ENCODE measurements at places on chromosomes 13 and 19.

- ATAC-seq: no peak
Measured at GRCh38 chr13:61916483-61916882, 500.8 kb upstream of the PCDH20 start.

GRCh38 chr19:18274219-18274780 is at the start of gene IQCN:
Gene IQCN (minus strand): TSS chr19:18274452. CDS start chr19:18269478, 4,974 bp downstream.
- no peak for ATAC-seq

GRCh38 chr13:44074611-44075010 is 194.9 kb downstream of the LACC1 start:
- no peak for ATAC-seq

DNA sequence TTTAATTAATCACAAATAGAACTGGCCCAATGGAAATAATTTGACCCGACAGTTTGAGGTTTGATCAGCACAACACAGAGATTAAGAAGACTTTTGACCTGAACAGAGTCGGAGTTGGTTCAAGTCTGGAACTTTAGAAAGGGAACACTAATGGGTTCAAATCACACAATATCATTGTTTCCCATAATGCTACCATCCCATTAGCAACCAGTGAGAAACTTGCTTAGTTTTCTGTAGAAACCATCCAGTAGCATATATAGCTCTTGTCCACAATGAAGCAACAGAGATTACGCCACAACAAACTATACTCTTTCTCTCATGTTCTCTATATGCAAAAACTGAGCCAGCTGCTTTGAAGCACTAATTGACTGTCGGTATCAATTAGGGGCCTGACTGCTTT is 376.9 kb upstream of the SPRY2 start:
- no peak for ATAC-seq

- peak; percentile 80 for ATAC-seq
Measured at GRCh38 chr19:7705387-7706187, 3.7 kb upstream of the FCER2 start.

- no peak for ATAC-seq
Measured at GRCh38 chr19:44303320-44303719, 1.5 kb downstream of the ZNF235 start.

DNA sequence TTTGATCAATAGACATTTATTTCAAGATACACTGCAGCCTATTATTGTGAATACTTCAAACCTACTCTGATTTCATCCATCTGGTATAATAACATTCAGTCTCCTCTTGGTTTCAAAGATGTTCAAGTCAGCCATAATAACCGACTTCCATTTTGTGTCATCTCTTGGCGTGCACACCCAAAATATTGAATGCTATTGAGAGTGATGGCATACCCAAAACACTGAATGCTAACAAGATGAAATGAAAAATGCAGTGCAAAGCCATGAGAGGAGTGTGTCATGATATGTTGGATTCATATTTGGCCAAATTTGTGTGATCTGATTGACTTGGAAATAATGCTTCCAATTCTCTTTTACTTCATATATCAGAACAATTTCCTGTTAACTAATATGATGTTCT is 181.2 kb upstream of the PCDH17 start:
- no peak for ATAC-seq

GRCh38 chr13:79896851-79897250 is 415.9 kb downstream of the NDFIP2 start:
- no peak for ATAC-seq

- no peak for ATAC-seq
Measured at GRCh38 chr19:6058518-6059201, 51.6 kb downstream of the RFX2 start.

DNA sequence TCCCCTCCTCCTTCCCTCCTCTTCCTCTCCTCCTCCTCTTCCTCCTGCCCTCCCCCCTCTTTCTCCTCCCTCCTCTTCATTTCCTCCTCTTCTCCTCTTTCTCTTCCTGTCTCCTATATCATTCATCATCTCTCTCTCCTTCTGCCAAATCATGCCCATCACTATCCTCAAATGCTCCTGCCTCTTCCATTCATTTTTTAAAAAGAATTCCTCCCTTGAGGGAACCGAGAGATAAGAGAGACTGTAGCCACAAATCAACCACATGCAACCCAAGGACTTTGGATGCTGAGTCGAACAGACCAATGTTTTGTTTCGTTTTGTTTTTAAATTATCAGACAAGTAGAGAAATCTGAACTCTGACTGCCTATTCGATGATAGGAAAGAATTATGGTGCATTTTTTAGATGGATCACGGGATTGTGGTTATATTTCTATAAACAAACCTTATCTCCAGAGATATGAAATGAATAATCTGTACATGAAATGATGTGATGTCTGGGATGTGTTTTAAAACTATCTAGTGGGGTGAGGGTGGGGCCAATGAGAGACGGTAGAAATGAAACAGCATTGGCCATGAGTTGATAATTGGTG is 9.5 kb upstream of the ZNF541 start:
- ATAC-seq: no peak

DNA sequence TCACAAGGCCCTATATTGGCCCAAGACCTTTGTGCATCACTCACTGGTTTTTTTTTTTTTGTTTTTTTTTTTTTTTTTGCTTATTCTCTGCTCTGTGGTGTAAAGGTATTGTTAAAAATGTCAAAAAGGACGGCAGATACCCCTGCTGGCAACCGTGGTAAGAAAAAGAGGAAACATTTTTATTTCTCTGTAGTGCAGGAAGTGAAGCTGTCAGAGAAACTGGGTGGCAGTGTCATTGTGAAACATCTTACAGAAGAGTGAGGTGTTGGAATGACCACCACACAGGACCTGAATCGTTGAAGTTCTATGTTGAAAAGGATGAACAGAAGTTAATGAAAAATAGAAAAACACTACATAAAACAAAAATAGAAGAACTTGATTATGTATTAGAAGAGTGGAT is 346.4 kb downstream of the FGF9 start:
- peak; percentile 86 for ATAC-seq

DNA sequence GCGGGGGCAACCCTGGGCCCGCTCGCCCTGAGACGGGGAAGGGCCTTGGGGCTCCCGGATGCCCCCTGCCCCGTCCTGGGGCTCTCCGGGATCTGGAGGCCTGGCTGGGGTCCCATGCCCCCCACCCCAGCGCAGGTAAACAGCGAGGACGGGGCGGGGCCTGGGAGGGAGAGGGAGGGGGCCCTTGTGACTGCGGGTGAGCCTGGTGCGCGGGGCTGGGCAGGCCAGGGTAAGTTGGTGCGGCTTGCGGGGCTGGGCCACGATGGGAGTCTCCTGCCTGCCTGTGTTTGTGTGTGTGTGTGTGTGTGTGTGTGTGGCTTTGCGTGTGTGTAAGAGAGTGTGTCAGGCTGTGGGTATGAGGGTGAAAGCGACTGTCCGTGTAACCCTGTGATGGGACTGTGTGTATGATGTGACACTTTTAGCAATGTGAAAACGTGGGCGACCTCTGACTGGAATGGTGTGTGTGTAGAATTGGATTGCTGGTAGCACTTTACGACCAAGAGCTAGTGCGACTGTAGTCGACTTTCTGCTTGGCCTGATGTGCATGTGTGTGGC is 426 bp downstream of the KLC3 start:
- peak; percentile 37 for ATAC-seq

DNA sequence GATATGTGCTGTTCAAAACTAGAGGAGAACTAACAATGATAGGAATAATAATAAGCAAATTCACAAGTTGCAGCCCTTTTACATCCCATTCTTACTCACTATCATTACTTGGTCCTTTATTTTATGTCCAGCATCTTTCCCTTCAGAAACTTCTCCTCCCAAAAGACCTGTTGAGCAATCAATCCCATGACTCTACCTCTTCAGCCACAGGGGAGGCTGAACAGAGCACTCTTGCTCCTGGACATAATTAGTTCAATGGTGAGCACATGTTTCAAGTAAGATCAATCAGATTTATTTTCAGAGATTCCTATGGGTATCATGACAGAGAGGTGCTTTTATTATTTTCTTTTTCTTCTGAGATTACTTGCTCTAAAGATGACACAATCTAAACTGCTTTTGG is 260.0 kb downstream of the COG6 start:
- no peak for ATAC-seq

- no peak for ATAC-seq
Measured at GRCh38 chr13:41813426-41813825, 147.5 kb downstream of the VWA8 start.

- ATAC-seq: no peak
Measured at GRCh38 chr19:9671655-9672054, 3.2 kb downstream of the ZNF562 start.

- ATAC-seq: no peak
Measured at GRCh38 chr13:80574113-80574850, 233.4 kb upstream of the SPRY2 start.

GRCh38 chr13:24128112-24128511 is 32.4 kb upstream of the SPATA13 start:
- ATAC-seq: no peak

- ATAC-seq: no peak
Measured at GRCh38 chr13:112729408-112729807, 39.6 kb downstream of the ATP11A start.

- no peak for ATAC-seq
Measured at GRCh38 chr19:410243-410781, 1.4 kb upstream of the C2CD4C start.

GRCh38 chr19:30431591-30431990 is 59.4 kb downstream of the ZNF536 start:
- no peak for ATAC-seq

DNA sequence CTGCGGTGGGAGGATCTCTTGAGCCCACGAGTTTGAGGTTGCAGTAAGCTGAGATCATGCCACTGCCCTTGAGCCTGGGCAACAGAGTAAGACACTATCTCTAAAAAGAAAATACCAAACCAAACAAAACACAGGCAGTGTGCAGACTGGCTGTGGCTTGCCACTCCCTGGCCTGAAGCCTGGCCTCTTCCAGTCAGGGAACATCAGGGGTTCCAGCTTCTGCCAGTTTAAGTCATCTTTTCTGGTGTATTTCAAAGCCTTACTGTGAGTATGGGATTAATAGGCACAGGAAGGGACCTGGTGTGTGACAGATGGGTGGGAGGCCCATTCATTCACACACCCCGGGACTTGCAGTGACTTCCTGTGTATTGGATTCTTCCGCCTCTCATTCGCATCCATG is 27.0 kb upstream of the F2RL3 start:
- ATAC-seq: no peak

GRCh38 chr19:46446021-46446420 is 17.3 kb upstream of the PNMA8C start:
- no peak for ATAC-seq

DNA sequence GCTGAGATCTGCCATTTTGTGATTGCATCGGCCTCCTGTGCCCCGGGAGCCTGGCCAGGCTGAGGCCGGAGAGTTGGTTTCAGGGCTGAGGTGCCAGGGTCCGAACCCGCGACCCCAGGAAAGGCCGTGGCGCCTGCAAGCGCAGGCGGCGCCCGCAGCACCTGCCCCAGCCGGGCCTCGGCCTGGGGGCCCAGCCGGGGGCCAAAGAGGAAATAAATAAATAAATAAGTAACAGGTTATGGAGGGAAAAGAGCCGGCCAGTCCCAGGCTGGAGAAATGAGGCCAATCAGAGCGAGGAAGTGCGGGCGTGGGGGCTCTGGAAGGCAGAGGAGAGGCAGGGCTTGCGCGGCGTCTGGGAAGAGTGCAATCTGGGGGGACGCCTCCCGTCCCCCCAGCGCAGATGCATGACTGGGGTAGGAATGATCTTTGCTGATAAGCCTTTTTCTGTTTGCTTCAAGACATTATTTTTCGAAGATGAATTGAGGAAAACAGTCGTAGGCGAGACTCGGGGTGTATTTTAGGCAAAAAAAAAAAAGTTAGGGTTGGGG is 145.6 kb upstream of the ZNF536 start:
- ATAC-seq: no peak

GRCh38 chr13:31011193-31011860 is 78.9 kb downstream of the TEX26 start:
- ATAC-seq: no peak

Measured in stimulated activated memory B cell treated with anti-CD40 and anti-IgM and Interleukin-4, amounts not matched to agents 10 μg/mL and 1 μg/mL and 100 μg/mL, for 72 hours (primary cell).